Fibroblast of lung (primary cell): ENCODE measurements at places on chromosomes 1 and 21.

- H3K27ac ChIP-seq, result no peak overlapping the region
- no peaks in the 10 kb centered on the region for H3K27me3 ChIP-seq
- no peak for DNase-seq
- no peaks in the 10 kb centered on the region for H3K36me3 ChIP-seq
- H3K4me1 ChIP-seq, result peaks cover 8% of the 10 kb centered on the region
- H3K4me3 ChIP-seq, result no peak overlapping the region
Measured at GRCh38 chr1:87126886-87127505, 201.7 kb upstream of the LMO4 start.

GRCh38 chr1:182955596-182956588 lies 2.9 kb upstream of the SHCBP1L start:
- H3K4me3 ChIP-seq, result no peak overlapping the region
- no peaks in the 10 kb centered on the region for H3K36me3 ChIP-seq
- DNase-seq, result peak; percentile 96
- no peak overlapping the region for H3K27ac ChIP-seq

- no peaks in the 10 kb centered on the region for H3K4me1 ChIP-seq
- H3K27ac ChIP-seq, result no peak overlapping the region
- DNase-seq, result no peak
- no peaks in the 10 kb centered on the region for H3K36me3 ChIP-seq
- H3K4me3 ChIP-seq, result no peak overlapping the region
Measured at GRCh38 chr1:232192781-232193450, 437.0 kb downstream of the SIPA1L2 start.

DNA sequence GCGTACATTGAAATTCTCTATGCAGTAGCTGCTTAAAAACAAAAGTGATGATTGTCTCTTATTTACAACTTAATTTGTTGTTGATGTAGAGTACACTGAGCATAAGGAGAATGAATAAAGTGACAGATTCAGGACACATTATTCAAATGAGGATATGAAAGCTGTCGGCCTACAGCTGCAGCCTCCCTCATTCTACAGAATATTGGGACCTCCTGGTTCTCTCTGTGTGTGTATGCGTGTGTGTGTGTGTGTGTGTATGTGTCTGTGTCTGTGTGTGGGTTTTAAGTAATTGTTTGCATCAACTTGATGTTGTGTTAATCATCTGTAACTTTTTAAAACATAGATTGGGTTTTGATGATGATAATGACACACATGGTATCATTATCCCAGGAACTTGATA lies 17.9 kb downstream of the PROX1 start:
- H3K4me1 ChIP-seq, result no peaks in the 10 kb centered on the region
- no peaks in the 10 kb centered on the region for H3K27me3 ChIP-seq
- H3K4me3 ChIP-seq, result no peak overlapping the region
- no peak overlapping the region for H3K27ac ChIP-seq
- no peaks in the 10 kb centered on the region for H3K36me3 ChIP-seq

GRCh38 chr1:220271706-220272046 lies 577 bp downstream of the RAB3GAP2 start:
- H3K4me3 ChIP-seq, result peak overlapping the region; percentile 96
- H3K27me3 ChIP-seq, result no peaks in the 10 kb centered on the region
- DNase-seq, result peak; percentile 39
- no peaks in the 10 kb centered on the region for H3K36me3 ChIP-seq

- H3K4me1 ChIP-seq, result no peaks in the 10 kb centered on the region
- H3K27me3 ChIP-seq, result peaks cover 6% of the 10 kb centered on the region
- H3K27ac ChIP-seq, result no peak overlapping the region
- DNase-seq, result peak; percentile 39
- H3K4me3 ChIP-seq, result no peak overlapping the region
Measured at GRCh38 chr1:226092965-226093364, 30.4 kb downstream of the H3-3A start.

GRCh38 chr1:38454236-38454635 lies 405.3 kb downstream of the RRAGC start:
- no peaks in the 10 kb centered on the region for H3K36me3 ChIP-seq
- H3K4me1 ChIP-seq, result no peaks in the 10 kb centered on the region
- no peak overlapping the region for H3K4me3 ChIP-seq
- H3K27ac ChIP-seq, result no peak overlapping the region
- H3K27me3 ChIP-seq, result no peaks in the 10 kb centered on the region

GRCh38 chr1:157437296-157437695 lies 115.0 kb downstream of the FCRL5 start:
- no peaks in the 10 kb centered on the region for H3K36me3 ChIP-seq
- no peaks in the 10 kb centered on the region for H3K4me1 ChIP-seq
- H3K27me3 ChIP-seq, result no peaks in the 10 kb centered on the region
- H3K4me3 ChIP-seq, result no peak overlapping the region
- no peak overlapping the region for H3K27ac ChIP-seq

DNA sequence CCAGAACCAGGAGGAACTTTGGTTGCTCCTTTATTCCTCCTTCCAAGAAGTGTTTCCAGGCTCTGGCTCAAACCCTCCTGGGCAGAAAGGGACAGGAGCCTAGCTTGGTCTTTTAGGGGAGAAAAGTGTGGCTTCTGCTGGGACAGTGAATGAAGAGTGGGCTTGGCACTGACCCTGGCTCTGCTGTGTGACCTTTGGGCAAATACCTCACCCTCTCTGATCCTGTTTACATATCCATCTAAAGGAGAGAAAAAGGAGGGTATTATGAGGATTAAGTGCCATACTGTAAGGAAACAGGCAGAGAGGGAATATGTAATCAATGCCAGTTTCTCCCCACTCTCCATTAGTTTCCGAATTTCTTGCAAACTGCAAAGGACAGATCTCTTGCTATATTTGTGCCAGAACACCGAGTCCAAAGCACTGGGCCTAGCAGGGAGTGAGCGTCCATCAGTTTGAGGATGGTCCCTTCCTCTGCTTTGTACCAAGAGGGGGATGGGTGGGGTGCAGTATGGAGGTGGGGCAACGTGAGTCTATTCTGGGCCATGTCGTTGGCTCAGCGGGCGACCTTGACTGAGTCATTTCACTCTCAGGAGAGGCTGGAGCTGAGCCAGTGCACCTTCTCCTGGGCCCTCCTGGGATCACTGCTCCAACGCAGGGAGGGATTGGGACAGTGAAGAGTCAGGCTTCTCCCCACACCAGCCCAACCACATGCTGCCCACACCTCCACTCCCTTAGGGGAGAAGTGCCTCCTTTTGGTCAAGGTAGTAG lies 38.4 kb downstream of the IGSF21 start:
- H3K27me3 ChIP-seq, result no peaks in the 10 kb centered on the region
- H3K36me3 ChIP-seq, result no peaks in the 10 kb centered on the region
- no peaks in the 10 kb centered on the region for H3K4me1 ChIP-seq
- H3K4me3 ChIP-seq, result no peak overlapping the region

DNA sequence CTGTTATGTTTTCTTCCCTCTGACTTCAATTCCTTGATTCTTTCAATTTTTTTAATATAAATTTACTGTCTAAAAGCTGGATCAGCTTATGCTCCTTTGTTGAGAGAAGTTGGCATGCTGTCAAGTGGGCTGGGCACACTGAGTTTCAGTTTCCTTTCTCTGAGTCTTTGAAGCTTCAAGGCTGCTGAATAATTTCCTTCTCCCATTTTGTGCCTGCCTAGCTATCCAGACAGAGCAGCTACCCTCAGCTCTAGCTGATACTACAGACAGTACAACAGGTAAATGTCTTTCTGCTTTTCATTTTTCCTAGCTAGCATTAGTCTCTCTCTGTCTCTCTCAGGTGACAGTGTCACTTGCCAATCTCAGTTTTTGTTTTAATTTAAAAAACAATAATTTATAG lies at the start of gene IFI44:
Gene IFI44, plus strand, starts transcription at position 204 of the 400 bp plus-strand sequence. CDS start 365 bp downstream, outside the sequence.
- H3K36me3 ChIP-seq, result no peaks in the 10 kb centered on the region
- H3K27ac ChIP-seq, result no peak within 1 kb of the TSS
- H3K4me3 ChIP-seq, result peak within 1 kb of the TSS; percentile 26
- H3K27me3 ChIP-seq, result no peaks in the 10 kb centered on the region

GRCh38 chr1:101371259-101371658 lies 134.4 kb downstream of the S1PR1 start:
- no peak overlapping the region for H3K4me3 ChIP-seq
- H3K4me1 ChIP-seq, result peaks cover 2% of the 10 kb centered on the region
- peak; percentile 74 for DNase-seq
- no peaks in the 10 kb centered on the region for H3K36me3 ChIP-seq

DNA sequence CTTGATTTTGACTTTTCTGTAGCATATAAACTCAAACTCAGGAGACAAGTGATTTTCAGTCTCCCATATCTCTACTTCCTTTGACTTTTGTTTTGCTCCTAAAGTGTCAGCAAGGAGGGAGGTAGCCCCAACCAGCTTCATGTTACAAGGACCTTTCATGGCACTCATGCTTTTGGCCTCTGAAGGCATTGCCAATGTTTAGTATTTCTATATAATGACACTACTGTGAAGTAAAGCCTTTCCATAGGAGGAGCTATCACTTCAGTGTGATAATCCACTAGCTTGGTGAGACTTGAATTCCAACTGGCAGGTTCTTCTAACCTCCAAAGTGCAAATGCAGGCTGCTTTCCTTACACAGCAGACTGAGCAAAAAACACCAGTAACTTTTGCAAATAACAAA lies 14.4 kb downstream of the COLGALT2 start:
- no peaks in the 10 kb centered on the region for H3K36me3 ChIP-seq
- H3K4me1 ChIP-seq, result peaks cover 11% of the 10 kb centered on the region
- no peak for DNase-seq
- no peaks in the 10 kb centered on the region for H3K27me3 ChIP-seq
- H3K4me3 ChIP-seq, result no peak overlapping the region

DNA sequence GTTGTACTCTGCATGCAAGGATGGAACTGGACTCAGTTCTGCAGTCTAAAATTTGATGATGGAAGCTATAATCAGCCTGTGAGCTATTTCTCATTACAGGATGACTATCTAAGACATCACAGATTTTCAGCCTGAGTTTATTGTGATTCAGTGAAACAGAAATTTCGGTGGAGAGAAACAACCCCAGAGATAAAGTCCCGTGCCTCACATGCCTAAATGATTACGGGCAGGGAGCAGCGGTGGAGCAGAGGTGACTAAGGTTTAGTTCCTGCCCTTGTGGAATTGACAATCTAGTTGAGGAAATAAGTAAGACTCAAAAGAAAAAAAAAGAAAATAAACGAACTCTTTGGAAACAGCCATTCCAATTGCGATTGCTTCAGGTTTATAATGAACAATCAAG lies 96.9 kb downstream of the GRIK3 start:
- no peaks in the 10 kb centered on the region for H3K36me3 ChIP-seq
- no peaks in the 10 kb centered on the region for H3K4me1 ChIP-seq
- no peaks in the 10 kb centered on the region for H3K27me3 ChIP-seq
- H3K4me3 ChIP-seq, result no peak overlapping the region
- DNase-seq, result no peak

DNA sequence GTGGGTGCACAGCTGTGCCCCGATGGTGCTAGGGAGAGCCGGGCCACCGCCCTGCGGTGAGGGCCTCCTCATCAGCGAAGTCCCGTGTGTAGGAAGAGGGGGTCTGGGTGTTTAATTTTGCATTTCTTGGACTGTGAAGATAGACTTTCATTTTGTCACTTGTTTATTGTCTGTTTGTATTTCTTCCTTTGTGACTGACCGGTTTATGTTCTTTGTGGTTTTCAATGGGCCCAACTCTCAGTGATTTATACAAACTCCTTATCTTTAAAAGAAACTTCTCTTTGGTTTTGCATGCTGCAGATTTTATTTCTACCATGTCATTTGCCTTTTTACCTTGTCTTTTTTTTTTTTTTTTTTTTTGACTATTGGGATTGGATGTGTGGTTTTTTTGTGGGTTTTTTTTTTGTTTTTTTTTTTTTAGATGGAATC lies 65.1 kb downstream of the COL18A1 start:
- peaks cover 20% of the 10 kb centered on the region for H3K4me1 ChIP-seq
- no peaks in the 10 kb centered on the region for H3K27me3 ChIP-seq
- H3K27ac ChIP-seq, result peak overlapping the region; percentile 90
- peaks cover 6% of the 10 kb centered on the region for H3K36me3 ChIP-seq
- H3K4me3 ChIP-seq, result no peak overlapping the region
- DNase-seq, result peak; percentile 58

DNA sequence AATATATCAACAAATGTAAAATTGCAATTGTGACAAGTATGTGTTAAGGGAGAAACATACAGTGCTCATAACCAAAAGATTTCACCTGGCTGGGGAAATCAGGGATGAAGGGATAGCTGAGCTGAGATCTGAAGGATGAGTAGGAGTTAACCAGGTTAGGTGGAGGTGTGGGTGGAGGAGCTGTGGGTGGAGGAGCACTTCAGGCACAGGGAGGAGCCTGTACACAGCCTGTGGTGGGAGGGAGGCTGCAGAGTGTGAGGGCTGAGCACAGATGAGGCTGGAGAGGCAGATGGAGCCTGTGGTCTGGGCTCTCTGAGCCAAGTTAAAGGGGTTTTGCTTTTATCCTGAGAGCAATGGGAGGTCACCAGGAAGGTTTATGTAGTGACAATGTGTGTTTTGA lies 111.9 kb downstream of the XCL2 start:
- no peaks in the 10 kb centered on the region for H3K4me1 ChIP-seq
- no peak for DNase-seq
- no peak overlapping the region for H3K27ac ChIP-seq
- peaks cover 5% of the 10 kb centered on the region for H3K27me3 ChIP-seq

DNA sequence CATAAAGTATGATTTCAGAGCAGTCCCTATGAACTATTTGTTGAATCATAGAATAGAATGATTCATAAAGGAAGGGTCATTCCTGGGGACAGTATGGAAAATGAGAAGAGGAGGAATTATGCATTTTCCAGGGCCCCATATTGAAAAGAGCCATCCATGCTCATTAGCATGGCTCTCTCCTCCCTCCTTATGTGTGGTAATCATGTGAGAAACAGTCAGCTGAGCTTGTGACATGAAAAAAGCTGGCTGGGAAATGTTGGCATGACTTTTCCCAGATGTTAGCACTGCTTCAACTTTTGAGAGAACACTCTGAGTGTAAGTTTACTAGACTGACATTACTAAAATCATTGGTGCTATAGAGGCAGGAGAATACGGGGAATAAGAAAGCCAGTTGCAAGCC lies 16.1 kb downstream of the TRIM67 start:
- H3K36me3 ChIP-seq, result no peaks in the 10 kb centered on the region
- H3K4me1 ChIP-seq, result no peaks in the 10 kb centered on the region
- H3K27ac ChIP-seq, result no peak overlapping the region
- peak; percentile 26 for DNase-seq
- no peaks in the 10 kb centered on the region for H3K27me3 ChIP-seq
